ENCODE measurements at places on chromosomes 2 and 18.

- DNase-seq, result no peak
Measured at GRCh38 chr2:98175811-98176210, 88.8 kb downstream of the VWA3B start.

DNA sequence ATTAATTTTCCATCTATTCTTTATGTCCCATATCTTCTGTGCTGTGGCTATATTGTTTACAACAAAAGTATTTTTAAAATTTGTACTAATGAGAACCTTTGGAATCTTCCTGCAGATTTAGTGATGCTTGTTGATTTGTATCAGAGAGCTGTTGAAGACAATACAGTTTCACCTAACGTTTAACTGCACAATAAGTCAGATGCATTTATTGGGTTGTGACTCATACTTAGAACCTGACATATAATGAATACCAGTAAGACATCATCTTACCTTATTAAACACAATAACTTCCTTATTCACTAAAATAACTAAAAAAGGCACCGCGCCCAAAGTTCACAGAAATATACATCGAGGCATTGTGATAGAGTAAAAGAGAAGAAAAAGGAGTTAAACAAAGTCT is 43.8 kb upstream of the IL1R1 start:
- no peak for DNase-seq

GRCh38 chr2:134429886-134430285 is 176.0 kb downstream of the MGAT5 start:
- no peak for DNase-seq

DNA sequence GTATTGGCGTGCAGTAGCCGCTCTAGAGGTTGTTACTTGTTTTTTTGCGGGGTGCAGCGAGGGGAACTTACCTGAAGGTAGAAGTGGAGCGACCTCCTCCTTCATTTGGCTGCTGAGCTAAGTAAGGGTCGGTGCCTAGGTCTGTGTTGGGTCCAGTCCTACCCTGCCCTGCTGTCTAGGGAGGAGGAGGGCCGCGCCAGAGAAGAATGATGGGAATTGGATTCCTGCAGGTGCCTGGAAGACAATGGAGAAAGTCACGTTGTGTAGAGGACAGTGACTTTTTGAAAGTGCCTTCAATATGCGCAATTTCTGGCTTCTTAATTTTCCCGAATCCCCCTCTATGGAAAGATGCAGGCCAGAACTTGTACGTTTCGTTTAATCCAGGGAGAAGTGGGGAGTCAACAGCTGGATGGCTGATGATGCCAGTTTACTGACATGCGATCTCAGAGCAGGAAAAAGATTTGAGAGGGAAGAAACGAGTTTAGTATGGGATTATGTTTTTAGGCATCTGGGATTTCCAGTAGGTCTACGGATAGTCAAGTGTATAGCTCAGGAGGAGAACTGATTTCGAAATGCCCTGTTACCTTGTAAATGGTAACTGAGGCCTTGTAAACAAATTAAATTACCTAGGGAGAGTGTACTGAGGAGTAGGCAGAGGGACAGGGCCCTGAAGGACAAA is 653 bp downstream of the MRPS9 start:
- DNase-seq, result no peak

- no peak for DNase-seq
Measured at GRCh38 chr2:203122317-203122986, 107.8 kb downstream of the NBEAL1 start.

DNA sequence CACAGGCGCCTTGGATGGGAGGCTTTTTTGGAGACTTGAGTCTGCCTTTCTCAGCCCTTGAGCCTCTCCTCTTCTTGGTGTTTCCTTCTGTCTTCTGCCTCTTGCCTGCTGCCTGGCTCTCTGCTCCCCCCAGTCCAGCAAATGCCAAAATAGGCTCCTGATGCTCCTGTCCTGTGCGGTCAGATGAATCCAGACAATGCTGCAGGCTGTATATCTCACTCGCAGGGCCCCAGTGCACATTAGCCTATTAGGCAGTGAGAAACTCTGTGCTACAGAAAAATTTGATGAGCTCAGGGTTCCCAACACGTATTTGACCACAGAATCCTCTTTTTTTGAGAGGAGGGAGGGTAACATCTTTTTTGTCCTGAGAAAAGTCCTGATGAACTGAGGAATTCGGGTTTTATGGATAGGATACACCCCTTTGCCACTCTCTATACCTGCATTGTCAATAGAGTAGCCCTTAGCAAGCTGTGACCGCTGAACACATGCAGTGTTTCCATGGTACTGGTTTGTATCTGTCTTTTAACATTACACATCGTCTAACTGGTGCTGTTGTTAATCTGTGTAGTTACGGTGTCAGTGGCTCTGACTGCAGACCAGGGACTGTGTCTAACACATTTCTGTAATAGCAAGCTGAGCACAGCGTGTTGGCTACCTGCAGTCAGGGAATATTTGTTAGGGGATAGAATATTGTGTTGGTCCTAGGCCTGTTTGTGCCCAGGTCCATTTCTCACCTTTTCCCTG is 50.8 kb downstream of the FAM228A start:
- no peak for DNase-seq

DNA sequence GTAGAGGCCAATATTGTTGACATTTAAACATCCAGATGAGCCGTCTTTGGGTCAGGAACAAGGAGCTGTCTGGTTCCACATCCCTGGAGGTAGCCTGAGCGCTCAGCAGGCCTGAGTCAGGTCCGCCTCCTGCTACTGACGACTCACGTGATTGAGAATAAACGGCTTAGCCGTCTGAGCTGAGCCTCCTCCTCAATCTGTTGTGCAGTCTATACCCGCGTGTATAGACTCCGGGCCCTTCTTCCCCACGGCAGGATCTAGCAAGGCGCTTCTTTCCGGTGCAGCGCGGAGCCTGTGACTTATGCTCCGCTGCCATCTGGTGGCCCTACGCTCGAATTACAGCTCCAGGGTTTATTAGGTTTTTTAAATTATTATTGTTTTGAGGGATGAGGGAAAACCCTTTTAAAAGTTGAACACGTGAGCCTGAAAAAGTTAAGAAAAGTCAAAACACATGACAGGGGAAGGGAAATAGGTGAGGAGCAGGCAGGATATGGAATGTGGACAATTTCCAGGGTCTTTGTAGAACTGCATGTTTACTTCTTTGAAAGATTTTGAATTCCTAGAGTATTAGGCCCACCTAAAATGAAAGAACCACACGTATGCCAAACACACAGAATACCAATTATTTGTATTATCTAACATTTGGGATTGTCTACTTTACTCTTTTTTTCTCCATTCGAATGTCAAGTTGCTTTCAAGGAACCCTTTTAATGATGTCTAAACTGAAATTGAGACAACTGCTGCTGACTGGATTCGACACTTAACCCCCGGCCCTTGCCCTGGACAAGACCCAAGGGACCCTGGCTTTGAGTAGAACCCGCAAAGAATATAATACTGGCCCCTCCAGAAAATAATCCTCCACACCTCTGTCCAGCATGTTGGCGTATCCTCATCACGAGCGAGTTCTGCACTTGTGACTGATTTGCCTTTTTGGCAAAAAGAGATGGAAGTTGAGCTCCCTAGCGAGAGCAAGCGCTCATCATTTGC is 112.4 kb upstream of the ZNF236 start:
- DNase-seq, result peak; percentile 71

DNA sequence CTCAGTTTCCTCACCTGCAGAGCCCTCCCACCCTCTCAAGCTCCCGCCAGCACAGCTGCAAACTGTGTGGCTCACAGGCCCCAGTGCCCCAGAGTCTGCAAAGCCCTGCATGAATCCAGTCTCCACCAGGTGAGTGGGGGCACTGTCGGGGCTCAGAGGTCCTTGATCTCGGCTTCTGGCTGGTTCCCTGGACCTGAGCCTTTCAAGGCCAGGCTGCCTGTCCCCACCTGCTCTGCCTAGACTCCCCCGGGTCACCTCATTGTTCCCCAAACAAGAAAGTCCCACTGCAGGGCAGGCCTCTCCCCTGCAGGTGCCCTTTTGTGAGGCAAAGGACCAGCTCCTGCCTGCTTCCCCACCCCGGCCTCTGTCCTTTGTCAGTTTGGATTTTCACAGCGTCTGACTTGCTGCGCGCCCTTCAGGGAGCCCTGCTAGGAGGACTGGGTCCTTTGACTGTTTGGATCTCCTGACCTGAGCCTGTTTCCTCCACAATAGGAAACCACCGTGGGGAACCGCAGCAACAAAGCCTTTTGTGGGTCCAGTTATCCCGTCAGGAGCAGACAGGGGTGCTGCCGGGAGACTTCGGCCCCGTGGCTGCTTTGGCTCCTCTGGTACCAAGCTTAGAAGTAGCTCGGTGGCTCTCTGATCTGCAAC is 200.5 kb upstream of the HDAC4 start:
- no peak for DNase-seq

DNA sequence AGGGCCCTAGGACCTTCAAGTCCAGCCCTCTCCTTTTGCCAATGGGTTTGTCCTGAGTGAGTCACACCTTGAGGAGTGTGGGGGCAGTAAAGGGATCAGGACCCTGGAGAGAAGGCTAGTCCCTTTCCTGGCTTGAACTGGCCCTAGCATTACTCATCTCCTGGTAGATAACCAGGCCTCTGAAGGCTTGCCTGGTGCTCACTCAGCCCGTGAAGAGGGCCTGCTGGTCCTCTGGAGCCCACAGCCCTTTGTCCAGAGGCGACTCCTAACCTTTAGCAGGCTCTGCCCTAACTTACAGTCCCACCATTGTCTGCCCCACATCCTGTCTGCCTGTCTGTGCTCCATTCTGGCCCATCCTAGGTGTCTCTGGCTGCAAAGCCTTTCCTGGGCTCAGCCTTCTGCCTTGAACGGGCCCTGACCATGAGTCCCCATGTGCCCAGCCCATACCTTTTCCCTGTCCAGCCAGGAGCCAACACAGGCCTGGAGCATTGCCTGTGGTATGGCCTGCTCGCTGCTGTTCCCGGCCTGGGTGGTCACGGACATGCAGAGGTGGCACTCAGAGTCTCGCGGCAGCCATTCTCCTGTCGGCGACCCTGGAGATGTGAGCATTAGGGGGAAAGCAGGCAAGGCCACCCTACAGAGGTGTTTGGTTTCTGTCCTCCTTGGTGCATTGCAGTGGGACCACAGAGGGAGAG is 5.0 kb downstream of the SFTPB start:
- DNase-seq, result no peak

- peak; percentile 24 for DNase-seq
Measured at GRCh38 chr2:182666674-182667314, 49.3 kb upstream of the DNAJC10 start.

GRCh38 chr2:19550750-19551149 is 192.3 kb upstream of the OSR1 start:
- no peak for DNase-seq

DNA sequence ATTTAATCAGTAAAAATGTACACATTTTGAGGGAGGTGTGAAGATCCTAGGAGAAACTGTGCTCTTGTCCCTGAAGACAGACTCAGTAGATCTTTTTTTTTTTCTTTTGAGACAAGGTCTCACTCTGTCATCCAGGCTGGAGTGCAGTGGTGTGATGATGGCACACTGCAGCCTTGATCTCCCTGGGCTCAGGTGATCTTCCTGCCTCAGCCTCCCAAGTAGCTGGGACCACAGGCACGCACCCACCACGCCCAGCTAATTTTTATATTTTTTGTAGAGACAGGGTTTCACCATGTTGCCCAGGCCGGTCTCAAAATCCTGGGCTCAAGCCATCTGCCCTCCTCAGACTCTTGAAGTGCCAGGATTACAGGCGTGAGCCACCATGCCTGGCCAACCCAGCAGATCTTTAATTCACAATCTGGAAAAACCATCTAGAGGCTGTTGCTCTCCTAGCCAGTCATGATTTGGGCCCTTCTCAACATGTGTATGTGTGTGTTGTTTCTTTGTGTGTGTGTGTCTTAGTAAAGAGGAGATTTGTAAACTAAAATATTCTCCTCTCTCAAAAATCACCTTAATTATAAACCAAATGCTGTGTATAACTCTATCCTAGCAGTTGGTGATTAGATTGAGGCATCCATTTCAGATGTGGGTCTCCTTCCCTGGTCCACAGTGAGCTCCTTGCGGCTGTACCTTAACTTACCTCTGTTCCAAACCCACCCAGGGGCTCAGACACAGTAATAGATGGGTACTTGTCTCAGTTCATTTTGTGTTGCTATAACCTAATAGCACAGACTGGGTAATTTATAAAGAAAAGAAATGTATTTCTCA is 3.9 kb upstream of the MYCN start:
- DNase-seq, result no peak

GRCh38 chr2:100036793-100037192 is 105.6 kb downstream of the AFF3 start:
- no peak for DNase-seq

GRCh38 chr2:108935271-108935741 is 53.7 kb downstream of the EDAR start:
- DNase-seq, result no peak

GRCh38 chr2:61937098-61937497 is 31.6 kb downstream of the COMMD1 start:
- no peak for DNase-seq

GRCh38 chr2:208407667-208408066 is 1.1 kb downstream of the PTH2R start:
- DNase-seq, result no peak

GRCh38 chr2:160321006-160321405 is 120.9 kb upstream of the ITGB6 start:
- no peak for DNase-seq

DNA sequence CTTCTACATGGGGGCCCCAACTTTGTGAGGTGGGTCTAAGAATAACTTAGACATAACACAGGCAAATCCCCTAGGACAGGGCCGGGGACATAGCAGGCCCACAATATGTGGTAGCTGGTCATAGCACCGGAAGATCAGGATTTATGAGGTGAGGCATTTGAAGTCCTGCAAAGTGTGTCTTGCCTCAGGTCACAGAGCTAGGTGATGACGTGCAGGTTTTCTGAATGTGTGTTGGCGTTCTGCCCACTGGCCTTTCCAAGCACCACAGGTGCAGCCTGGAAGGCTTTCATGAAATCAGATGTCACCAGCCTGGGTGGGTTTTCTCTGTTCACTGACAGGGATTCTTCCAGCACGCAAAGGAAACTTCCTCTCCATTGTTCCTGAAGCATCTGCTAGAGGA is 119.1 kb downstream of the LRATD1 start:
- no peak for DNase-seq

- no peak for DNase-seq
Measured at GRCh38 chr2:160650196-160651118, 156.8 kb upstream of the RBMS1 start.
